ENCODE measurements at places on chromosomes 5 and 9. TPM values are rescaled to one million over a fixed set of nuclear protein-coding genes. Genes with fewer than 3 reads are reported as not detected.
A peak's percentile ranks its signal among the peaks of the same experiment; 100 is the strongest.

DNA sequence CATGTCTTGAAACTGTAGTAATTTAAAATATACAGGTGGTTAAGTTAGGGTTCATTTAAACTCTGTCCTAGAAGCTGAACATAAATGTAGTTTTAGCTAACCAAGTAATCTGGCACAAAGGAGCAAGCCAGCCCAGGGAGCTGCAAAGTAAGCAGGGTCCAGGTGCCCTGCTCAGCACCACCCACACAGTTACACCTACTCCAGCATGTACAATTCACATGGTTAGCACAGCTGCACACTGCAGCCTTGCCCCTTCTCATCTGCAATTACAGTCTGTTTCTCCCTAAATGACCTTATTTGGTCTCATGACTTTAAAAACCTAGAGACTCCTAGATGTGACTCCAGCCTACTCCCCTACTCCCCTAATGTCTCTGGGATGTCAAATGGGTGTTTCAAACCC, 128.4 kb downstream of the EPB41L4A start:
- H3K4me1 ChIP-seq: no peaks in the 10 kb centered on the region
- H3K36me3 ChIP-seq: no peaks in the 10 kb centered on the region
- no peak overlapping the region for H3K27ac ChIP-seq
- H3K27me3 ChIP-seq: no peaks in the 10 kb centered on the region

DNA sequence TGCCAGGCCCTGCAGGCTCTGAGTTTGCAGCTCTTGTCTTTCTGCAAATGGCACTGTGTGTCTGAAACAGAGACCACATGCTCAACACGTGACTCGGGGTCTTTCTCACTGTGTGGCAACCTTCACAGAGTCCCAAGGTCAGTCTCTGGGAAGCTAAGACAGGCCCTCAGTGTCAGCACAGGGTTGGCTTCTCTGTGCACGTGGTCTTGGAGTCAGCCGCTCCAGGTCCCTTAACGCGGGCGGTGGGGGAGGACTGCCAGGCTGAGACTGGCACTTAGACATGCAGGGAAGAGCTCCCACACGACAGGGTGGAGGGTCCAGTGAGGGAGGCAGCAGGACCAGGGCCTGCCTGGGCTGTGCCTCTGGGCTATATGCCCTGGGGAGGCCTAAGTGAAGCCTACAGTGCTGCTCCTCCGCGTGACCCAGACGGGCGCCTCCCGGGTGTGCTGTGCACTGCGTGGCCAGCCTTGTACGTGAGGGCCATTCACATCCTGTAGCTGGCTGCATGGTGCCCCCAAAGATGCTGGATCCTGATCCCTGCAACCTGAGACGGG, 76.8 kb downstream of the ADAMTS2 start:
- H3K4me1 ChIP-seq: peaks cover 70% of the 10 kb centered on the region
- H3K27ac ChIP-seq: no peak overlapping the region
- H3K27me3 ChIP-seq: no peaks in the 10 kb centered on the region
- H3K4me3 ChIP-seq: no peak overlapping the region
- DNase-seq: peak; percentile 27

DNA sequence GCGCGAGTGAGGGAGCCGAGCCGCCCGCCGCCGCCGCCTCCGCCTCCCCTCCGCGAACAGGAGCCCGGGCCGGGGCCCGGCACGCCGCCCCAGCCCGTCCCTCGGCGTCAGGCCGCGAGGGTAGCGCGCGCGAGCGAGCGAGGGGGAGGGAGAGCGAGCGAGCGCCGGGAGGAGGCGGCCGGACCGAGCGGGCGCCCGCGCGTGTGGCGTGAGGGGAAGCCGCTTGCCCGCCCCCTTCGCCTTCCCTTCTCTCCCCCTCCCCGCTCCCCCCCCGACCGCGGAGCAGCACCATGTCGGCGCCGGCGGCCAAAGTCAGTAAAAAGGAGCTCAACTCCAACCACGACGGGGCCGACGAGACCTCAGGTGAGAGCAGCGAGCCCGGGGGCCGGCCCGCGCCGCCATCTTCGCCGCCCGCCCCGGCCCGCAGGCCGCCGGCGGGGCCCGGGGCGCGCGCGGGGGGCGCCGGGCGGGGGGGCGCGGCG, 312 bp downstream of the SET start:
- no peak for DNase-seq
- peaks cover 5% of the 10 kb centered on the region for H3K36me3 ChIP-seq

DNA sequence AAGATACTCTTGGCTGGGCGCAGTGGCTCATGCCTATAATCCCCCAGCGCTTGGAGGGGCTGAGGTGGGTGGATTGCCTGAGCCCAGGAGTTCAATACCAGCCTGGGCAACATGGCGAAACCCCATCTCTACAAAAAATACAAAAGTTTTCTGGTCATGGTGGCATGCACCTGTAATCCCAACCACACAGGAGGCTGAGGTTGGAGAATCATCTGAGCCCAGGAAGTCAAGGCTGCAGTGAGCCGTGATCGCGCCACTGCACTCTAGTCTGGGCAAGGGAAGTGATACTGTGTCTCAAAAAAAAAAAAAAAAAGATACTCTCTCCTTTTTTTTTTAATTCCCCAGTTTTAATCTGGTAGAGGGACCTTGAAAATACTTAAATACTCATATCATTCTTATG, 15.0 kb downstream of the ANKRD33B start:
- H3K4me3 ChIP-seq: no peak overlapping the region
- 0 out of 2 replicates have a peak, but pooled peaks cover 3% of the 10 kb centered on the region for H3K27me3 ChIP-seq
- H3K36me3 ChIP-seq: no peaks in the 10 kb centered on the region
- no peak overlapping the region for H3K27ac ChIP-seq
- no peak for DNase-seq
- H3K4me1 ChIP-seq: no peaks in the 10 kb centered on the region

- no peak overlapping the region for H3K27ac ChIP-seq
- H3K4me1 ChIP-seq: peaks cover 11% of the 10 kb centered on the region
- no peaks in the 10 kb centered on the region for H3K27me3 ChIP-seq
- H3K4me3 ChIP-seq: no peak overlapping the region
These were observed 51.5 kb upstream of the ARL15 start for GRCh38 chr5:54361691-54362411.

DNA sequence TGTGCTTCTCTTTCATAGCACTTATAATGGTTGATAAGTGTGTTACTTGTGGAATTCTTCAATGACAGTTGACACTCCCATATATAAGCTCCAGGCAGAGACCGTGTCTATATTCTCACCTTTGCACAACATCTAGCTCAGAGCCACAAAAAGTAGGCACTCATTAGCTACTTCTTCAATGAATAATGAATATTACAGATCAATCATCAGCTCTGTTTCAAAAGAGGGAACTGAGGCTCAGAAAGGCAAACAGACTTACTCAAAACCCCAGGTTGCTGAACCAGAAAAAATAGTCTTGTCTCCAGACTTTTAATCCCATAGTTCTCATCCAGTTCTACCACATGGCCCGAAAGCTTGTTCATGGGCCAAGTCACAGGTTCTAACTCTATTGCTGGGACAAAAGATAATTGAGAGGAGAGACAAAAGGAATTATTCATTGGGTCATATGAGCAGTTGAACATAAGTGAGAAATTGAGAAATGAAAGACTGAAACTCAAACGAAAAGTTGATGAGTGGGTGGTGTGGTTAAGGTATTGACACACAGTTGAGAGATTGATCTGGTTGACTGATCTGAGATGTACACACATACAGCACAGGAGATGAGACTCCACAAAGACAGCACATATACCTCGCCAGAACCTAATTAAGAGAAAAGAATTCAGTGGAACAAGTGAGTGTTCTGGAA, 381.6 kb downstream of the EFNA5 start:
- no peak for DNase-seq
- H3K4me1 ChIP-seq: no peaks in the 10 kb centered on the region
- H3K27ac ChIP-seq: no peak overlapping the region
- H3K36me3 ChIP-seq: no peaks in the 10 kb centered on the region

GRCh38 chr5:140986117-140986521, 19.8 kb downstream of the PCDHAC2 start:
- no peaks in the 10 kb centered on the region for H3K4me1 ChIP-seq
- peaks cover 3% of the 10 kb centered on the region for H3K27me3 ChIP-seq
- H3K36me3 ChIP-seq: no peaks in the 10 kb centered on the region
- H3K27ac ChIP-seq: no peak overlapping the region
- DNase-seq: no peak

- no peaks in the 10 kb centered on the region for H3K27me3 ChIP-seq
- H3K27ac ChIP-seq: no peak overlapping the region
- no peak for DNase-seq
- H3K4me1 ChIP-seq: no peaks in the 10 kb centered on the region
- no peak overlapping the region for H3K4me3 ChIP-seq
These were observed 7.1 kb downstream of the NSG2 start for GRCh38 chr5:174052636-174053035.

DNA sequence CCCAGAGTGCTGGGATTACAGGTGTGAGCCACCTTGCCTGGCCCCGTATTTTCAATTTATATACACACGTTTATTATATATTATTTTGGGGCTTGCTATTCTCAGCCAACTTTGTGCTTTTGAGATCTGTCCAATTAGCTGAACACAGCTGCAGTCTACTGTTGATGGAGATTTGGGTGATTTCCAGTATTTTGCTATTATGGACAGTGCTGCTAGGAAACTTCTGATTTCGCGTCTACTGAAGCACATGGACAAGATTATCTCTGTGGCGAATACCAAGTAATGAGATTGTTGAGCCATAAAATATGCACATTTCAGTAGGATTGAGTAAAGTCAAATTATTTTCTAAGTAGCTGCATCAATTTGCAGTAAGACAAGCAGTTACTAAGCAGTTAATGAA, 1731.2 kb upstream of the CDH6 start:
- H3K4me3 ChIP-seq: no peak overlapping the region
- no peak overlapping the region for H3K27ac ChIP-seq
- H3K4me1 ChIP-seq: no peaks in the 10 kb centered on the region
- no peaks in the 10 kb centered on the region for H3K36me3 ChIP-seq
- H3K27me3 ChIP-seq: no peaks in the 10 kb centered on the region

DNA sequence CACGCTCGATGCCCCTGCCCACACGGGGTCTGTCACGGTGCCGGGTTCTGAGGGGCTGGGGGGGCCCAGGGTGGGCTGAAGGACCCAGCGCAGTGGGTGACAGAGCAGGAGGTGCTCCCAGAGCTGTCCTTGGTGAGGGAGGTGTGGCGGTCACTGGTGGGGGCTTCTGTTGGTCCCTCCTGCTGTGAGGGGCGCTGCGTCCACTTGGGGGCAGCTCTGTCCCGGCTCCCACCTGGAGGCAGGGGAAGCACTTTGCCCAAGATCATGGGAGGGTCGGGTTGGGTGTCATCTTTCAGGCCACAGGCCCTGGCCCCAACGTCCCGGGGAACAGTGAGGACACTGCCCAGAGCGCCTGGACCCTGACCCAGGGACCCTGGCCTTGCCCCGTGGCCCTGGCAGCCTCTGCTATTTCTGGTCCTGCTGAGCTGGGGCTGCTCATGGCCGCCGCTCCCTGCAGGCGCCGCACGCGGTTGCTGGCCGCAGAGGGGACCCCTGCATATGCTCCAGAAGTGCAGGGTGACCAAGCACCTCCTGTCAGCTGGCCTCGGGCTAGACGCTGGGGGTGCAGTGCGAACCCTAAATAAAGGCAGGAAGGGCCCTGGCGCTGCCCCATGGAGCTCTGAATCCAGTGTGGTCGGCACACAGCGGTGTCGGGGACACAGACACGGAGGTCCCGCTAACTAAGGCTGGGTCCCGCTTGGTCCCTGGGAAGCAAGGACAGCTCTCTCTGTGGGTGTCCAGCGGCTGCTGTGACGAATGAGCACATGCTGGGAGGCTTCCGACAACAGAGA, 11.6 kb upstream of the RNU6ATAC start:
- peaks cover 79% of the 10 kb centered on the region for H3K27me3 ChIP-seq
- peak; percentile 44 for DNase-seq
- H3K4me1 ChIP-seq: peaks cover 50% of the 10 kb centered on the region
- H3K27ac ChIP-seq: peak overlapping the region; percentile 28
- H3K4me3 ChIP-seq: 0 out of 2 replicates have a peak overlapping the region, but pooled peaks have one; percentile 2

DNA sequence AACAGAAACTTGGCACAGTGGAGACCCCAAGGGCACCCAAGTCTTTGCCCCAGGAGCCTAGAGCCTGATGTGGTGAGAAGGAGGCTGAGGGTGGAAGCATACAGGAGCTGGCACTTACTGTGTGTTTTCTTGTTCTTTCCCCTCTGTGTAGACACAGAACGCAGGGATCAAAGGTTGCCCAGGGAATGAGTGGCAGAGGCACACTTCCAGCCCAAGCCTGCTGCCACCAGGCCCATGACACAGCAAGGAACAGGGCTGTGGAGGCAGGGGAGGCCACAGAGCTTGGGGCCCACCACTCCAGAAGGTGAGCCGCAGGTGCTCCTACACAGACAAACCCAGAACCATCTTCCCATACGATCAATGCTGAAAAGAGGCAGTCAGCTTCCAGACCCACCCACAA, 73.9 kb upstream of the S1PR3 start:
- H3K27ac ChIP-seq: no peak overlapping the region
- H3K4me3 ChIP-seq: no peak overlapping the region
- peaks cover 8% of the 10 kb centered on the region for H3K4me1 ChIP-seq
- H3K27me3 ChIP-seq: no peaks in the 10 kb centered on the region

GRCh38 chr5:61790678-61791077, 458.6 kb downstream of the ZSWIM6 start:
- peak; percentile 61 for DNase-seq
- no peak overlapping the region for H3K4me3 ChIP-seq
- H3K36me3 ChIP-seq: no peaks in the 10 kb centered on the region
- H3K27me3 ChIP-seq: no peaks in the 10 kb centered on the region
- no peak overlapping the region for H3K27ac ChIP-seq

DNA sequence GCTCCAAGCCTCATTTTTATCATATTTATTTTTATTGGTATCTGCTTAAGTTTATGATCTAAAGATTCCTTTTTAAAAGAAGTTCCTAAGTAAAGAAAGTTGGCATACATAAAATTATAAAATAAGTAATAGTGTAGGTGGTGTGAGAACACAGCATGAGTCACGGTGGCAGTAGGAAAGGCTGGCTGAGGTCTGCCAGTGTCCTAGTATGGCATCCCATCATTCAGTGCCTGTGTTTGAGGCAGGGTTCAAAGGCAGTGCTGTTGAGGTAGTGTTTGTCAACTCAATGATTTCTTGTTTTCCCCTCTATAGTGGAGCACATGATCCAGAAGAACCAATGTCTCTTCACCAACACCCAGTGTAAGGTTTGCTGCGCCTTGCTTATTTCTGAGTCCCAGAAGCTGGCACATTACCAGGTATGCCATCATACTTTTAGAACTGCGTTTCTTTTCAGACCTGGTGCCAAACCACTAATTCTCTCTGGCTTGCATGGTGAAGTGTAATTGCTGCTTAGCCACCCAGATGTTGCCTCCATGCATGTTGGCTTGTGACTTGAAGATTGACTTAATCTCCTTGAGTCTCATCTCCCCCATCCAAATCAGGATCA, 18.4 kb downstream of the ZNF346 start:
- peaks cover 52% of the 10 kb centered on the region for H3K36me3 ChIP-seq
- peaks cover 8% of the 10 kb centered on the region for H3K4me1 ChIP-seq
- no peak overlapping the region for H3K4me3 ChIP-seq
- no peak overlapping the region for H3K27ac ChIP-seq

- H3K36me3 ChIP-seq: no peaks in the 10 kb centered on the region
- DNase-seq: no peak
- no peak overlapping the region for H3K27ac ChIP-seq
- H3K4me3 ChIP-seq: no peak overlapping the region
- no peaks in the 10 kb centered on the region for H3K27me3 ChIP-seq
These were observed 236.5 kb upstream of the TRIM32 start for GRCh38 chr9:116450378-116451139.

The FGFR4 gene
- 109 TPM for total RNA-seq

The SARDH gene
- 32.5 TPM for total RNA-seq

The SLC25A2 gene
- 0.13 TPM for total RNA-seq

The SPATA31A3 gene
- not detected for total RNA-seq

The ADAMTS19 gene
- total RNA-seq: not detected

The FOXD4L6 gene
- total RNA-seq: not detected

The NR5A1 gene
- 38.8 TPM for total RNA-seq

The PCDHA5 gene
- total RNA-seq: not detected

The OSTF1 gene
- total RNA-seq: 54.5 TPM

The PCDHB13 gene
- 0.80 TPM for total RNA-seq

The NFIL3 gene
- total RNA-seq: 64.2 TPM

Data from HepG2 (cell line).